ENCODE measurements at places on chromosomes 2 and 18.

- DNase-seq = no peak
Measured at GRCh38 chr18:34159691-34160185, 65.0 kb downstream of the NOL4 start.

DNA sequence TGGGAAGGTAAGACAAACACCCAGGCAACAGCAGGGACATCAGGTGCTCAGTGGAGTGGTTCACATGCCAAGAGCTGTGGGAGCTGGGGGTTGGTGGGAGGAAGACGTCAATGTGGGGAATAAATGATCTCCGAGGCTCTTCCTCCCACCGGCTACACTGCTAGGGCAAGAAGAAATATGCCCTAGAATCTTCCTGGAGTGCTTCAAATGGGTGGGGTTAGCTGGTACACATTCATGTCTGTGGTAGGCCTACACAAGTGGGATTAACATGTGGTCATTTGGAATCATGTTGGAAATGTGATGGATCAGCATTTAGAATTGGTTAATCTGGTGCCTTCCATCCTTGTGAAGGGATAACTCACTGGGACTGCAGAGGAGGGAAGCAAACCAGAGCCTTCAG lies 12.4 kb upstream of the ZFP36L2 start:
- no peak for DNase-seq

DNA sequence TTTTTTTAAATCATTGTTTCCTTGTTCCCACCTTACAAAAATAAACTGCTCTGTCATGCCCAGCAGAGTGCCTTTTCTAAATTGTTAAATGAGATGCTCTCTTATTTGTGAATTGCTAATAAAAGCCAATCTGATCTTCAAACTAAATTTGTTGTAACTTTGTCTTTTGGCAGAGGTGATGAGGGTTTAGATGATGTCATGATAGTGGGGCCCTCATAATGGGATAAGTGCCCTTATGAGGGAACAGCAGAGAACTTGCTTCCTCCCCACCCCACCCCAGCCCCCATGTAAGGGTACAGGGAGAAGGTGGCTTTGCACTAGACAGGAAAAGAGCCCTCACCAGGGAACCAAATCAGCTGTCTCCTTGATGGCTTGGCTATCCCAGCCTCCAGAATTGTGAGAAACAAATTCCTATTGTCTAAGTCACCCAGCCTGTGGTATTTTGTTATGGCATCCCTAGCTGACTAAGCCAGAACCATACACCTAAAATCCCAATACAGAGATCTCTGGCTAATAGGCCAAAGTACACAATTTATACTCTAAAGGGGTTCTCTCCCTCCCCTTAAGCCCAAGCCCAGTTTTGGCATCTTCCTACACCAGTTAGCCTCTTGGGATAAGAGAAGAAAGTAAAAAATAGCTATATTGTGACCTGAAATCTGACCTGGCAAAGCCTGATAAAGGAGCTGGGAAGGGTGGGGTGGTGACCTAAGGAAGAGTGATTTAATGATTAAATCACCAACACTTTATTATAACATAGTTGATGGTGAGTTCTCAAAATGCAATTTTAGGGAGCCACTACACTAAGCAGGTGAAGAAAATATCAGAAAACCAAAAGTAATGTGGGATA lies 40.3 kb upstream of the HNRNPA3 start:
- no peak for DNase-seq

DNA sequence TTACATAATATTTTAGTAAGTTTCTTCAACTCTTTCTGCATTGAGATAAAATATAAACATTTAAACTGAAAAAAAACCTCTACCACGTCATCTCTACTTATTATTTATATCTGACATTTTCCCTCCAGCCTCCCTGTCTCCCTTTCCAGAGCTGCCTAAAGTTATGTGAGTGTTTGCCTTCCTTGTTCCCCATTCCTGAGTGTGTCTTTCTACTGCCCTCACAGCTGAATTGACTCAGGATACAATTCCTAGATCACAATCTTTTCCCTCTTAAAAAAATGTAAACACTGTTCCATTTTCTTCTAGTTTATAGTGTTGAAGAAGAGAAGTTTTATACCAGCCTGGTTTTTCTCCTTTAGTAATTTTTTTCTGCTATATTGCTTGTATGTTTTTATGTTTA lies 5.3 kb downstream of the TRPM8 start:
- DNase-seq = no peak

DNA sequence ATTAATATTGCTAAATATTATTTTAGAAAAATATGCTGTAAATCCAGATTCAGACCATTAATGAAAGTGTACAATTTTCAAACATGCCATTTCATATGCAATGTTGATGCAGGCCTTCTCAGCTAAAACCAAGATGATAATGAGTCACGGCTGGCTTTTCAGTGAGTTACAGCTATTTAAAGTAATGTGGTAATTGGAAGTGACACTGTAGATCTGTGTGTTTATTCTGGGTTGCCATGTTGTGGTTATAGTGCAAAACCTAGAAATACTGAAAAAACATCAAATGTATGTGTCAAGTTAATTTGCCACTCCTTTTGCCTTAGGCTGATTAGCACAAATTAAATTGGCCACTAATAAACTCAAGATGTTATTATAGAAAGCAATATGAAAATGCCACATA lies 506.6 kb downstream of the ERBB4 start:
- no peak for DNase-seq

DNA sequence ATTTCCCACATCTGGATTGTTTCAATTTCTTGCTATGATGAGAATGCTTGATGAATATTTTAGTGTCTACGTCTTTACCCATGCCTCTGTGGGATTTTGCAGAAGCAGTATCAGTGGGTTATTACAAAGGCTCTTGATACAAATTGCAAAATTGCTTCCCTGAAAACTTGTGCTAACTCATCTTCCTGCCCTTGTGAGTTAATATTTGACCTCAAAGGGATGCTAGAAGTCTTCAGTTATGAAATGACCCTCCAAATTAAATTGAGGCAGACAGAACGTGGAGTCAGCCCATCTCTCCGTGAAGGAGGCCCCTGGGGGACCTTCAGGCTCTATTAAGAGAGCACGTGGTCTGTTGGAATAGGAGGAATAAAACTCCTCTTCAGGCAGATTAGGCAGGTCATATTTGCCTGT lies 239.2 kb upstream of the HS6ST1 start:
- no peak for DNase-seq

GRCh38 chr2:112916145-112916571 lies 5.2 kb downstream of the IL37 start:
- no peak for DNase-seq

DNA sequence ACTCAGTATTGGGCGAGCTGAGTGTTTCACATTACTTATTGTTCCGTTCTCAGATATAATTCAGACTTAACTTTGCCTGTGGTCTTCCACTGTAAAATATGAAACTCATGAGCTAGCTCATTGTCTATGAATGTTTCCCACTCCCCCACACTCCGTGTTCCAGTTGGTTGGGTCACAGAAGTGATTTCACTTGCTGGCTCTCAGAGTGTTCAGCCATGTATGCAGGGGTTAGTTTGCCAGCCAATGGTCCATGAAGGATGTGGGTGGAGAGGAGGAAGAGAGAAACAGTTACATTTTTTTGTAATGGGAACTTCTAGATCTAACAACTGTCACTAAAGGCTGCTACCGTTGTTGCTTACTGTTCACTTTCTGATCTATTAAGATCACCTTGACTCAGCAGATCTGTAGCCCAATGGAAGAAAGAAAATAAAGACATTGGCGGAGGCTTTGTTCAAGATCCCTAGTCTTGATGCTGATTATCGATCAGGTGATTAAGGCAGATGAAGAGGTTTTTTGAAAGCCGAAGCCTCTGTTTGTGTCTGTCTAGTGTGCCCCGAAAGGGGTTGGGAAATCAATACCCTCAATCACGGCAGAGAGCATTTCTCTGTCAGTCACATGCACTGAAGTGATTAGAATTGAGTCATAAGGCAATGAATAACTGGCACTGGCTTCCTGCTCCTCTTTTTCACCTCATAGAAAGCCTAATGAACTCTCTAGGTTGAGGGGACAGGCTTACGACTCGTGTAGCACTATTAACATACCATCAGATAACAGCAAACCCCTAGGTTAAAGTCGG lies 279.7 kb upstream of the FIGN start:
- DNase-seq = no peak

DNA sequence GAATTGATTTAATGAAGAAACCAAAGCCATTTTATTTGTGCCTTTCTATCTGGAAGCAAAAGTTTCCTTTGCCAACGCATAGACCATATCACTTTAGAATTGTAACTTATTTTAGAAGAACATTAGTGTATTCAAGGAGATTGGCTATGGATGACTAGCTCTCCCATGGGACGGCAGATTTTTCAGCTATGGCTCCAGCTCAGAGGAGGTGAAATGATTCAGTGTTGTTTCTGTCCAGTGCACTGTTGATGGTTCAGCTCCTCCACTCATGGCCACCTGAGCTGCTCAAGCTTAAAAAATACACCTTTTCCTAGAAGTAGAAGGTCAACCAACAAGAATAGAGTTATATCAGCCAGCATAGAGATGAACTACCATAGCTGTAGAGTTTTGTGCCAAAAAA lies 1597.5 kb upstream of the PIK3C3 start:
- no peak for DNase-seq

GRCh38 chr2:109209412-109209811 lies 80.4 kb downstream of the SH3RF3 start:
- DNase-seq = no peak

DNA sequence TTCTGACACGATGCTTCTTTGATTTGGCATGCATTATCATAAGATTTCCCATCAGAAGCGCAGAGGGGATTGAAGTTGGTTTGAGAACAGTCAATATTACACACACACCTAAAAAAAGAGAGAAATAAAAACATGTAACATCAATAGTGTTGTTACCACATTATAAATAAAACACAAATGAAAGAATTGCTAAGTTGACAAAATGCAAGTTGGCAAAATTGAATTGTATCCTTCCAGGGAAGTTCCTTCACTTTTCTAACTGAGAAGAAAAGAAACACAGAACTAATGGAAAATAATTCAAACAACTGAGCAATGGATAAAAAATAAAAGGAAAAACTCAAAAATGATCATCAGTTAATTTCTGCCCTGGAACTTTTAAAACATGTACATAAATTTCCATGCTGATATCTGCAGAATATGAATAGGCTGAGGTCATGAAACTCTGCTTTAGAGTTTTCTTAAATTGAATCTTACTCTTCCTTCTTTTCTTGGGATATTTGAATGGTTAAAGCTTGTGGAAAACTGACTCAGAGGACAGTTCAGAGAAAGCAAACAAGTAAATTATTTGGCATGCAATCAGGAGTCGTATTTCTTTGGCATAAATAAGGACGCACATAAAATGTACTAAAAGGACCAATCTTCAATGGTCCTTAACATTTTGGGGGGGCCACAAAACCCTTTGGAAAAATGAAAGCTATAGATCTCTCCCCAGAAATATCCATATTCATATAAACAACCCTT lies 152.4 kb upstream of the CAVIN2 start:
- no peak for DNase-seq

DNA sequence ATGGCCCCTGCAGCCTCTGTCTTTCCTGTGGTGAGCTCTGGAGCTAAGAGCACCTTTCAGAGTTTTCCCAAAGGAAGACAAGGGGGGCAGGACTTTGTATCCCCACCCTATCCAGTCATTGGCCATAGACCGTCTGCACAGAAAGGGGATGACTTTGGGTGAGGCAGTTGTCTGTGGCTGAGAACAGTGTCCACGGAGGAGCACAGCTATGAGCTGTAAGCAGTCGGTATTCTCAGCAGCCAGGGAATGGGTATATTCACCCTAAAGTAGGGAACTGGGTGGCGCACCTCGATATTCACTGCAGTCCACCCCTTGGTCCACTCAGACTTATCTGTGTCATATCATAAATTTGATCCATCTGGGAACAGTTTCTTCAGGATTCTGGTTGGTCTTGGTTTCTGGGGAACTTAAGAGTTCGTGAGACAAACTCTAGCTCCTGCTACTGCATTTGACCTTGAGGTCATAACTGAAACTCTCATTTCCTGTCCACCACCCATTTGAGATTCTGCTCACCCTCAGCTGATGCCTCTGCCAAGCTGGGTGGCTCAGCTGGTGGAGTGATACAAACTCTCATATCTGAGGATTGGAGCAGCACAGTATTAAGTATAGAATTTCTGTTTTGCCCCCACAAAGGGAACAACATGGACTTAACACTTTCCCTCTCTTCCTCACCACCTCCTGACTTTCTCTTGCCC lies 45.2 kb upstream of the SCG2 start:
- DNase-seq = no peak

DNA sequence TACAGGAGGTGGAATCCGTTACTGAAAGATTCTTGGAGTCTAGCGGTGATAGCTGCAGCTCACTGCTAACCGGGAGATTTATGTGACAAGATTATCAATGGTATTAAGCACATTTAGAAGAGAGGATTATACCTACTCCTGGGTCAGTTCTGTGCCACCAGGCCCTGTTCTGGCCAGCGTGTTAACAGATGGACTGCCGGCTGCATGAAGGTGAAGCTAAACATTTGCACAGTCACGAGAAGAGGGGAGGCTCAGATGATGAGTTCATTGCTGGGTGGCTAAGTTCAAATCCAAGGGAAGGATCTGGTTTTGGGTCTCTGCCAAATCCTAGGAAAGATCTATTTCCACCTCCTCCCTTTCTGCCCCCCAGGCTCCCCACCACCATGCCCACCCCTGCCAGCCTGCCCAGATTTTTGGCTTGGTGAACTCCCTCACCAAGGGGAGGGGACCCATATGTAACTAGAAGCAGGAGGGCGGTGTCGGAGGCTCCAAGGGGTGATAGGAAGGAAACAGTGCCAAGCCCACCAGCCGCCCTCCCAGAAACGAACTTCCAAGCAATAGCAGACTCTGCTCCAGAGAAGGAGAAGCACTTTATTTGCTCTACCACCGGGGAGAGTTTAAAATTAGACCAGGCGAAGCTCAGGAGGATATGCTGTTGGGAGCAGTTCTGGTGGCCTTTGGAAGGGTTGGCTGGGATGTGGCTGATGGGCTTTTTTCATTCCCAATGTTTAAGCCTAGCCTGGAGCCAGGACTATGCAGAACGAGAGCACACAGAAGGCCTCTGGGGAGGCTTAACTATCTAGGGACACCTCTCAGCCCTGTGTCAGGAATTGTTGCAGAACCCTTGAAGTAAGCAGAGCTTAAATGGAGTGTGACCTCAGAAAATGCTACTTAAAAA lies 200.5 kb downstream of the KLHL29 start:
- no peak for DNase-seq

DNA sequence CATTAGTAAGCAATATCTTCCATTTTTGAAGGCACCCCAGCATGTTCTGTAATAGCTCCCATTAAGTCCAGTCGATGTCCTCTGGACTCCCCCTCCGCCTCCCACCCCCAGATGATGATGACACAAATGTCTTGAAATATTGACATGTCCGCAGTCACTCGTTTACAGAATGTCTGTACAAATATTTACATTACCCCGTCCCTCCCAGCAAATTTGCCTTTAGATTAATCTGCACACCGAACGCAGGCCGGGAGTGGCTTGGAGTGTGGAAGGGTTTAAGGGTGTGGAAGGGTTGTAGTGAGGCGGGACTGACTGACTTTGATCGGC lies 853 bp upstream of the OSBPL6 start:
- DNase-seq = no peak

- no peak for DNase-seq
Measured at GRCh38 chr2:237879058-237879430, 19.6 kb downstream of the RAMP1 start.

DNA sequence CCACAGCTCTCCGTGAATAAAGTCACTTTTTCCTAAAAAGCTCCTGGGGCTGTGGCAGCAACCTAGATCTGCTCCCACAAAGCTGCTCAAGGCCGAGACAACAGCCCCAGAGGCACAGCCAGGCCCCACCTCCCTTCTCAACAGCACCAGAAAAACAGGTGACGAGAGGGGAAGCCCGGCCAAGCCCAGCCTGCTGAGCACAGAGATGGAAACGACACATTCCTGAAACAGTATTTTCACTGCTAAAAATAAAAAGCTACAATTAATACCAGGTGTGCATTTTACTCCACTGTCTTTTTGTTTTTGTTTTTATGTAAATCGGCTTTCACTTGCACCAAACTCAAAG lies 199.3 kb downstream of the HDAC4 start:
- no peak for DNase-seq

- no peak for DNase-seq
Measured at GRCh38 chr2:158905341-158905740, 63.1 kb upstream of the TANC1 start.
